HTR-8/SVneo (cell line): ENCODE measurements at places on chromosomes 6 and 20.

DNA sequence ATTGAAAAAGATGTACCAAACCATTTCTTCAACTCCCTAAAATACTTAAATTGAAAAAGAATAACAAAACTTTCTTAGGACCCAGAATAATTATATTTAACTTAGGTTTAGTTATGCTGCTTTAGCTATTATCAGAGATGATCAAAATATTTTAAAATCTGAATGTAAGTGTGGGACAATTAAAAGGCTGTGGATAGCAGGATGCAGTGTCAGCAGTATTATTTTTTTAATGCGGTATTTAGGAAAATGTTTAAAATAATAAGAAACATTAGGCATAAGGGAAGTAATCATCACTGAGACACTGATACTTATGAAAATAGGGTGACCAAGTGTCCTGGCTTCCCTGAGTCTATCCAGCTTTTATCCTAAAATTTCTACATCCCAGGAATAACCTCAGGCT is 161.5 kb upstream of the PTCHD4 start:
- no peak for DNase-seq

DNA sequence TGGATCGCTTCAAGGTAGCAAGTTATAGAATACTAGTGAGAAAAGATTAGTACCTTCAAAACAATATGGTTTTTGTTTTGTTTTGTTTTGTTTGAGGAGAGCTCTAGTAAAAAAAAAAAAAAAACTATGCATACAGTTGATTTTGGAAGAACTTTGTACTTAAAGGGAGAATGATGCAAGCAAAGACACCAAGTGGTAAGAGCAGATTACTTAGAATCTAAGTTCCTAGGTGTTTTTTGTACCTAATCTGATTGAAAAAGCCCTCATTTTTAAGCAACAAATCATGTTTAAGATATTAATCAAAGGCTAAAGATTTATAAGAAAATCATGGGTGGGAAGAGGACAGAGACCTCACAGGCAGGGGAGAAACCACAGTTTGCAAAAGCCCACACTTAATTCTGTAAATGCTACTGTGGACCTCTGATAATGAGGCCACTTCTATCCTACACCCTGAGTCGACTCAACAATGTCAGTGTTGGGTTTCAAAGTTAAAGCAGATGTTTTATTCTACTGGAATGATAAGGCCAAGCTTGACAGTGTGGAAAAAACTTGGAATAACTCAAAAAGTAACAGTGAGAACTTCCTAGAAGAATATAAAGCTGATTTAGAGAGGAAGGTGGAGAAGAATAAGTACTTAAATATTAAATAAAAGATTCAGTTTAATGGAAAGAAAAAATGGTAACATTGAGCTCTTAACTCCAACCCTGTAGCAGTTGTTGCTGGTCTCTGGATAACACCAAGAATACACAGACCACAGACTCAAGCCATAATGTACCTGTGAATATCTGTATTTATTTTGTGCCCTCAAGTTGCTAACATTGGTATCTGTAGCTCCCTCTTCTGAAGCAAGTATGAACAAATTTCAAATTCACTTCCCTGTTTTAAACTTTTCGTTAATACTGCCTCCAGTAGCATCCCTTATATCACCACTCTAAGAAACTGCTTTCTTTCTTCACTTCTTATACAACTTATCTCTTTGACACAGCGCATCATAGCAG is 1047.8 kb downstream of the EPHA7 start:
- no peak for DNase-seq

- no peak for DNase-seq
Observed at GRCh38 chr6:82419132-82419581, 55.5 kb downstream of the TPBG start.

DNA sequence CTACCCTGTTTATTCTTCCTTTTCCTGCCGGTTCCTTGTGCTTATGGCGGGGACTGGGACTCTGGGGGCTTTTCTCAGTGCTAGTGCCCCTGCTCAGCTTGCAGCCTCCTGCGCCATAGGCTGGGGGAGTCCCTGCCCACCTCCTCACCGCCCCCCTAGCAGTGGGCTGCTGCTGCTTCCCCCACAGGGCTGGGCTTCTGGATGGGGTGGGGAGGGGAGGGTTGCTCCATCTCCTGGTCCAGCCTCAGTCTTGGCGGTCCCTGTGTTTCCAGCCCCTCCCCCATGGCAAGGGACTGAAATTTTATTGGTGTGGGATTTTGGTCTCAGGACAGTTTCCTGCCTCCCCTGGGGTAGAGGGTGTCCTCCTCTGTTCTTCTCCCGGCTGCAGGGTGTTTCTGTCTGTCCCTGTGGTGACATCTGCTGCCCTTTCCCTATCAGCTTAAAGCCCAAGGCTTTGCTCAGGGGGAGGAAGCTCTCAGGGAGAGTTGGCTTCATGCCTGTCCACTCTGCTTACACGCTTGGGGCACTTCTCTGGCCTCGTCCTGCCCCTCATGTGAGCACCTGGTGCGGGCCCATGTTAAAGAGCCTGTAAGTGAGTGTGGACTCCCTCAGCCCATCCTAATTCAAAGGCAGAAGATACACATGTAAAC is 100.6 kb downstream of the HIVEP1 start:
- DNase-seq = peak; percentile 21

DNA sequence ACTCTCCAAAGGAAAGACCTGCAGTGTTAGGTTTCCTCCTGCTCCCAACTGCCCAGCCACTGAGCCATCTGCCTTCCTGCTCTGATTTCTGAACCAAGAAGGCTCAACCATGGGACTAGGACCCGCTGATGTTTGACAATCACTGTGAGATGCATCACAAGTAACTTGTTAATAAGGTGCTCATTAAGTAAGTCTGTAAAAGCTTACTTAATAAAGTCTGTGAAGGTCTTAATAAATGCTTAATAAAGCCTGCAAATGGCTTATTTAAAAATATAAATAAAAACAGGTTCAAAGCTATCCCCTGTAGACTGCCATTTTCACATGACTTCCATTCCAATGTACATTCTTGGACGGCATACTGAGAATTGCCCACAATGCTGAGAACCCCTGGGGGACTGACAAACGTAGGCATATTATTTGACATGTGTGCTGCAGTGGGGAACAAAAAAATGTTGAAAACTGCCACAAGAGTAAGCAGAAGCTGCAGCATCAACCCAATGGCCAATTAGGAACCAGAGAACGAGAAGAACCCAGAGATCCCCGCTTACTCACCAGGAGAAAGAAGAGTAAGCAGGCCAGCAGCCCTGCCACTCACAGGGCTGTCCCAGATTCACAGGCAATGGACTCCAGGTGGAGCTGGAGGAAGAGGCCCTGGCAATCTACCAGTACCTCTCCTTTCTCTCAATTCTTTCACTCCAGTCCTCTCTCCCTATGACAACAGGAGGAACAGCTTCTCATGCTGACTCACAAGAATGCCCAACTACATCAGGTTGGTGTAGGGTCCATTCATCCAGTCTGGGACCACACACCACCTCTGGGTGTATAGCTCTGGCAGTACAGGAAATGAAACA is 19.5 kb downstream of the KIF13A start:
- no peak for DNase-seq
